ENCODE measurements at places on chromosomes 12 and 14.

GRCh38 chr14:71143381-71144290, 236.4 kb downstream of the PCNX1 start:
- no peak for DNase-seq

DNA sequence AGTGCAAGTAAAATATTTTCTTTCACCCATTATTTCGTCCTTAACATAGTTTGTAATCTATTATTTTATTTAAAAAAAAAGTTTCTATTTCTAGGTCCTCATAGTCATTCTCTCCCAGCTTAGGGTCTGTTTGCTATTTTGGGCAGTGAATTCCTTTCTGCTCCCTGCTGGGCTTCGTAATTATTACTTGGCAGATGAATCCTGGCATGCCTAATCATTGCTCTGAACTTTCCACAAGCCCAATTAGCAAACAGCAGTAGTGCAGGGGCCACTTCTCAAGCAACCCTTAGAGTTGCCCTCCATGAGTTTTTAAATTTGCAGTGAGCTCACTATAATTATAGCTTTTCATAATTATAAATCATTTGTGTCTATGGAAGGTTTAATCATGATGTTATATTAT, 1378.3 kb upstream of the SEL1L start:
- no peak for DNase-seq

DNA sequence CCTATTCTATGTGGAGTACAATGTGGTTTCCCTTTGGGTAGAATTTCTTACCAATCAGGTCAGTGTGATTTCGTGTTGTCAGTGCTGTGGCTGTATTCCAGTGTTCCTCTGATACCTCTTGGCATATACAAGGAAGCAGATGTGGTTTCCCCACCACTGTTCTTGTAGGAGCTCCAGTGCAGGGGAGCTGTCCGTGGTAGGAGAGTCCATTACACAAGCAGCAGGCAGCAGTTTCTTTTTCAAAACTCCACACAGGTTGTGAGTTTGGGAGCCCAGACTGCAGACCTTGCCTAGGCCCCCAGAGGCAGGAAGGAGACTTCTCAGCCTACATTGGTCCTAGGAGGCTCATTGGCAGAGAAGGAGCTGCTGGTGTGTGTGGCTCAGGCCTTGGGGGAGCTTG, 452.8 kb downstream of the AACS start:
- DNase-seq, result no peak

- no peak for DNase-seq
These were observed 314.5 kb downstream of the ALG10 start for GRCh38 chr12:34336619-34337465.

- no peak for DNase-seq
These were observed 137.7 kb downstream of the PLXNC1 start for GRCh38 chr12:94285943-94286582.

DNA sequence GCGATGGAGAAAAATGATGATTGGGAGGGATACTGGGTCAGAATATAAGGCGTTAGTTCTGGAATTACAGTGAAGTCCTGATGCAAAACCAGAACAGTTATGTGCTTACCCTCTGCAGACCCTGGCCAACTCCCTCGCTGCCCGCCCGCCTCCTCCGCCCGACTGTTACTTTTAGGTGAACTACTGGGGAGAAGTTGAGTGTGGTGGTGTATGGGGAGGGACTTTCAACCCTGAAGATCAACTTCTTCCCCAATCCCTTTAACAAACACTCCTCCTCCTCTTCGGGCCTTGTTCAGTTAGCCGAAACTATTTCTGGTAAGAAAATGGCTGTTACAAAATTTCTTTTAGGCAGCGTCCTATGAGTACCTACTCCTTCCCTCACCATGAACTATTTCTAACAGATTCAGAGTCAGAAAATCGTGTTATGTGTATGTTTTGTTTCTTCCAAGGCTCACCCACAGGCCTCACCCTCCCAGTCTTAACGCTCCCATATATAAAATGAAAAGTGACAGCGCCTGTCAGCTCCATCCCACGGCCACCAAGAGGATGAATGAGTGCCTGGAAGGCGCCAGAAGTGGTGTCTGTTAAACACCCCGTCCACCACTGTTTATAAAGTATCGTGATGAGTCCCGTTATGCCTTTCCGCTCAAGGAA, 1.3 kb downstream of the FBXO33 start:
- no peak for DNase-seq

DNA sequence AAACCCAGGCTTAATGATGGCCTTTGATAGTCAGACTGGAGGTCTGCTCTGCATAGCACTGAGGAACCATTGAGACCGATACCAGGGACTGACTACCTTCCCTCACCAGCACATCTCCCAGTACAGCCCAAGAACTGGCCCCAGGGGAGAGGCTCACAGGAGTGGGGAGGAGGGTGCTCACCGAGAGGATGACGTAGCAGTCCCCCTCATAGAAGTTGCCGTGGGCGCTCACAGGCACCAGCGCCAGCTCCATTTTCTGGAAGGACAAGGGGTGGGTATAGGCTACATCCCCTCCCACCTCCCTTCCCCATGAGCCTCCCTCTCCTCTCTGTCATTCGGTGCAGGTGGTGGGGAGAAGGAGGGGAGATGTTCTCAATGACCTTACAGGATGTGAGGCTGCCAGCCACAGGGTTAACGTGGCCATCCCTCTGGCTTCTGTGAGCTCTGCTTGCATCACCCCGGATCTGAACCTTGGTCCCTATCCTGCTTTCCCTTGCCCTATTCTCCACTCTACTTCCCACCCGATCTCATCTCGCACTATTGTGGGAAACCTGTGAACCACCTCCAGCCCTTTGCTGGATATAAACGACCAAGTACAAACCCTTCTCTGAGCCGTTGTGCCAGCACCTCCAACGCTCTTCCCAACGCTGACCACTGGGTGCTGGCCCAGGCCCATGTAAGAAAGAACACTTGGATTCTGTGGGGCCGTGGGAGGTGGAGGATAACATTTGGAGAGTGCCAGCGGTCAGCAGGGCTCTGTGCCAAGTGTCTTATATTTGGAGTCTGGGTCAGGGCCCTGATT, 4.4 kb downstream of the AVIL start:
- DNase-seq, result no peak

- no peak for DNase-seq
These were observed 28.5 kb downstream of the TMCC3 start for GRCh38 chr12:94621662-94622359.

DNA sequence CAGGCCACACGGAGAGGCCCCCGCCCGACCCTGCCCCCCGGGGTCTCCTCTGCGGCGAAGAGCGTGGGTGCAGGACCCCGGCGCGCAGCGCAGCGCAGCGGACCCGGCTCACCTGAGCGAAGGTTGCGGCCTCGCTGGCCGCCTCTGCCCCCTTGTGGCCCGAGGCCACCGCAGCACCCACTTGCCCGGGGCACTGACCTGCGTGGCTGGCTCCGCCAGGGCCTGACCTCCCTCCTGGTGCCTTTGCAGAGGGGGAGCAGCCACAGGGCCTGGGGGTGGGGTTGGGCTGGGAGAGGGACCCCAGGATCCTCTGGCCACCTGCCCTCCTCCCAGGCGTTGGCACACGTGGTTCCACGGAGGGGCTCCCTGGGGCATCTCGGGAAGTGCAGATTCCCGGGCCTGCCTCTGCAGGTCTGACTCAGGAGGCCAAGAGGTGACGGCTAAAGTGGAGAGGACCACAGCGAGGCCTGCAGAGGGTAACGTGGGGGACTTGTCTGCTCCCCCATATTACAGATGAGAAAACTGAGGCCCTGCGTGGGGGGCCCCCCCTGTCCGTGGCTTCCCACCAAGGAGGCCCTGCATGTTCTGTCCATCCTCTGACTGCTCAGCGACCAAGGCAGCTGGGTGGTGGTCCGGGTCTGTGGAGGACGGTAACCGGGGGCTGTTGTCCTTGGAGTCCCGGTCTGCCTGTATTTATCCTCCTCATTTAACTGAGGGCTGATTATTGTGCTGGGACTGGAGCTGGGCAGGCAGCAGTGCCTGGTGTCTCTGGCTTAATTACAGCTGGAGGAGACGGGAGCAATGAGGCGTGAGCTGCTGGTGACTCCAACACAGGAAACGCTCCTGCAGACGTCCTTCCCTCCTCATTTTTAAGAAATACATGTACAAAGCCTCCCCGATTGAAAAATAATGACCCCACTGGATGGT, 67.9 kb upstream of the BEGAIN start:
- DNase-seq, result peak; percentile 56

- no peak for DNase-seq
These were observed 10.0 kb upstream of the KRT4 start for GRCh38 chr12:52823761-52824450.

GRCh38 chr12:49956663-49957569, 4.8 kb upstream of the AQP5 start:
- no peak for DNase-seq

GRCh38 chr12:7221486-7221885, 32.0 kb downstream of the PEX5 start:
- DNase-seq, result no peak

DNA sequence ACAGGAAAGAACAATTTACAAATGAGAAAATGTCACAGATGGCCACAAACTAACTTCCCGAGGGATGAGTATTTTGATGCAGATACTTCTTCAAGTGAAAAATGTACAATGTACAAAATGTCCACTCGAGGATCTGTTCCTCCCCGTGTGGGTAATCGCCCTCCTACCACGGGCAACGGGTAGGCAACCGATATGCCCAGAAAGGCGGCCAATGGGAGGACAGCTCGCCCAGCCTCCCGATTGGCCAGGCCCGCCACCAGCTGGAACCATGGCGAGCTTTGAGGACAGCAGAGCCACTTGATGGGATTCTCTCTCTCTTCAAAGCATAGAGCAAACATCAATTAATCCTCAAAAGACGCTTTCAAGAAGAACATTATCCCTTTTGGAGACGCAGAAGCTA, 42.3 kb downstream of the DPF3 start:
- DNase-seq, result no peak

DNA sequence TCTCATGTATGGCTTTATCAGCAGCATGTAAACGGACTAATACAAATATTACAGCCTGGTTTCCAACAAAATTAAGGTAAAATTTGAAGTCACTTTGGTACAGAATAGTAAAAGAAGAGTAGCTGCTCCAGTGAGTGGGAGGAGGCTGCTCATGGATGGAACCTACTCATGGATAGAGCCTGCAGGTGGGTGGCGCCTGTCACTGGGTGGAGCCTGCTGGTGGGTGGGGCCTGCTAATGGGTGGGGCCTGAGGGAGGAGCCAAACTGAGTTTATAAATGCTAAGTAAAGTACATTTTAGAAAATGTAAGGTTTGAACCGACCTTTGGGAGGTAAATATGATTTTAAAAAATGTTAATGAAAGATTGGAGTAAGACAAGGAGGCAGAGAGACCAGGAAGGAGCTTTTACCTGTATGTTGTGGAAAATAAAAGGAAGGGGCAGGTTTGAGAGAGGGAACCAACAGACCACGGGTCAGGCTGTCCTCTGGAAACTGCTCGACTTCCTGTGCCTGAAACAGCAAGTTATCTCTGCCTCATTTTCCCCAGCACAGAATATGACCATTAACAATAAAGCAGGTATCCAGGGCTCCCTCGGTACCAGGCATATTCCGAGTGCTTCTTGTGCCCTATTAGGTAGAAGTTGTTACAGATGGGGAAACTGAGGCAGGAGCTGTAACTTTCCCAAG, 55.9 kb upstream of the SEL1L start:
- no peak for DNase-seq

GRCh38 chr12:104866291-104866690, 91.8 kb downstream of the SLC41A2 start:
- DNase-seq, result no peak

DNA sequence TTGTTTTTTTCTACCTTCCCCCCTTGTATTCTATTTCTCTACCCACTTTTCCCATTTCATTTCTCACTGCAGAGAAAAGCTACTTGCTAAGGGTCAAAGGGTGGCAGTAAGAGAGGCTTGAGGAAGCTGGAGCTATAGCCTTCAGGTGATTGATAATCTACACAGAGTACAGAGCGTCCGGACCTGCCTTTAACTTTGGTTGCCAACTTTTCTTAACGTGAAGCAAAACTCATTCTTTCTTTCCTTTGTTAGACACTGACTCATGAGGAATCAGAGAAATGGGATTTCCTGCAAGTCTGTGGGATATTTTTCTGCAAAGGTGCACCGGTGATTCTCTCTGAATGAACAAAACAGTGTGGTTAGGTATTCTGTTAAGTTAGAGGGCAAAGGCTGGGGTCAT, 133.3 kb downstream of the RMST start:
- no peak for DNase-seq

Data from activated CD4-positive, CD25-positive, alpha-beta regulatory T cell treated with anti-CD3 and anti-CD28 coated beads, Interleukin-2, amount 50 U/mL, for 72 hours (primary cell).